Activated naive CD8-positive, alpha-beta T cell treated with anti-CD3 and anti-CD28 coated beads for 36 hours (primary cell): ENCODE measurements at places on chromosomes 4 and X. TPM values are rescaled to one million over a fixed set of nuclear protein-coding genes. Genes with fewer than 3 reads are reported as not detected.

FAT1 gene
- total RNA-seq, result not detected

IRAK1 gene
- 155 TPM for total RNA-seq

BEX5 gene
- 3.7 TPM for total RNA-seq

UCP1 gene
- not detected for total RNA-seq

UGT2A1 gene
- total RNA-seq, result not detected

EXOC1L gene
- total RNA-seq, result not detected
